ENCODE measurements at places on chromosomes 2 and 18.

- no peak for DNase-seq
Measured at GRCh38 chr2:119430023-119430498, 1.6 kb upstream of the TMEM37 start.

DNA sequence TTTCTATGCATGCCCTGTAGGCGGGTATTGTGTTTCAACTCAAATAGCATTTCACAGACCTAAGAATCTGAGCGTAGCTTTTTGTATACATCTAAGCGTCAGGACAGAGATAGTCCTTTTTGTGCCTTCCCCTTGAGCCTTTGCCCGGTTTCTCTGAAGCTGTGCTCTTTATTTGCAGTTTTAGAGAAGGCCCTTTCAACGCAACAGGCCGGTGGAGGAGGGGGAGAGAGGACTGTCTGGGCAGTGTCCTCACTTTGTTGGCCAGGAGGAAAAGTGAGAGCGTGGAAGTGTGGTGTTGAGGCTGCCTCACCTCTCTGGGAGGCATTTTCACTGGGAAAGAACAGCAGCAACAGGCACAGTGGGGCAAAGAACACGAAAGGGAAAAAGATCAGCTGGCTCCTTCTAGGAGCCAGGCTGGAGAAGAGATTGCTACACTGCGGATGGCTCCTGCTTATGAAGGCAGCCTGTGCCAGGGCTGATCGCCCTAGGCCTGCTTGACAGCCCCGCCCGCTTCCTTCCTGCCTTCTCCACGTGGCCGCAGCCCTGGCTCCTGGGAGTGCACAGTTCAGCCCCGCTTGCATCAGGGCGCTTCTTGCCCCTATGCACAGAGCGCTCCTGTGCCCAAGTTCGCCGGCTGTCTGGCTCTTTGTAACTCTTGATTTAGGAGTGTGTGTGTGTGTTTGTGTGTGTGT, 195.6 kb upstream of the POU3F3 start:
- no peak for DNase-seq

DNA sequence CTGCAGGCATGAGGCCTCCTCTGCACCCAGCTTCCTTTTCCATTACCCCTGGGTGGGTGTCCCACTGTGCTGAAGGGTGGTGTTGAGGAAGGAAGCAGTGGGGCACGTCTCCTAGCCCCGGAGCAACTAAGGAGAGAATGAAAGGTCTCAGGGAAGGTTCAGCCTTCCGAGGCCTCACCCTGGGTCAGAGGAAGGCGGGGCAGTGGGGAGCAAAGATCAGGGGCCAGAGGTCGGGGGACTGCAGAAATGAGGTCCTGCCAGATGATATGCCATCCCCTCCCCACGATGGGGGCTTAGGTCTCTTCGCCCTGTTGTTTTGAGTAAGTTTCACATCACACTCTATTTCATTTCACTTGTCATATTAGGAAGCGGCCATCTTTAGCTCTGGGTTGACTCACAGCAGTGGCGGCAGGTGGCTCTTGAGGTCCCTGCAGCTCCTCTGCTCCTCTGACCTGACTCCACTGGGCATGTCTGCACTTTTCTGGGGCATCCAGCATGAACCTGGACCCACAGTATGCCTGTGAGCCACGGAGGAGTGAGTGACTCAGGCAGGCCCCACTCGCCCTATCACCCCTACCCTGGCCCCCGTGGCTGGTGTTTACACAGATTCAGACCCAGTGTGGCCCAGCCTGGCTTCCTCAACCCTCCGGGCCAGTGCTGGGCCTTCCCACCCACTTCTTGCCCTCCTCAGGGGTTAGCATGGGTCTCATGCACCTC, 153.7 kb upstream of the SMAD2 start:
- no peak for DNase-seq

GRCh38 chr2:152097290-152097800, 1.5 kb downstream of the CACNB4 start:
- no peak for DNase-seq

DNA sequence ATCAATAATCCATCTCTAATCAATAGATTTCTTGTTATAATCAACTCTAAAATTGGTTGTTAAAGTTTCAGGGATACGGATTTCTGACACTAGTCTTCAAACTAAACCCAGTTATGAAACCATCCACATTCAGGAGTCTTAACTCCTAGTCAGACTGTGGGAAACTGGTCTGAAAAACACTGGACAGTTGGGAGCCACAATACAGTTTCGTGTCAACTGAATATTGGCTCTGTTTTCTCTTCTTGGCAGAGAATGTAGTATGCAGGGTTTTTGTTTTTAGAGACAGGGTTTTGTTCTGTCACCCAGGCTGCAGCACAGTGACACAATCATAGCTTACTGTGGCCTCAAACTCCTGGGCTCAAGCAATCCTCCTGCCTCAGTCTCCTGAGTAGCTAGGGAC, 123.1 kb downstream of the RTTN start:
- DNase-seq: no peak

DNA sequence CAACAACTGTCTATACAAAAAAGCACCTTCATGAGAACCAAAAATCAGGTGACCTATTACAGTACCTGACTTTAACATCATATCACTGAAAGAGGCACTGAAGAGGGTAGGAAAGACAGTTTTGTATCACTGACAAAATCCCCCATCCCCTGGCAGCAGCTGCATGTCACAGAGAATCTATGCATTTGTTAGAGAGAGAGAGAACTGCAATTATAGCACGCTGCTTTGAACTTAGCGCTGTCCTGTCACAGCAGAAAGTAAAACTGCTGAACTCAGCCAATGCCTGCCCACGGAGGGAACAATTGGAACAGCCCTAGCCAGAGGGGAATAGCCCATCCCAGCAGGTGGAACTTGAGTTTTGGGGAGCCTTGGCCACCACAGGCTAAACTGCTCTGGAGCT, 75.1 kb upstream of the NOL4 start:
- DNase-seq: no peak

GRCh38 chr2:216475767-216476166, 22.9 kb upstream of the RPL37A start:
- no peak for DNase-seq

DNA sequence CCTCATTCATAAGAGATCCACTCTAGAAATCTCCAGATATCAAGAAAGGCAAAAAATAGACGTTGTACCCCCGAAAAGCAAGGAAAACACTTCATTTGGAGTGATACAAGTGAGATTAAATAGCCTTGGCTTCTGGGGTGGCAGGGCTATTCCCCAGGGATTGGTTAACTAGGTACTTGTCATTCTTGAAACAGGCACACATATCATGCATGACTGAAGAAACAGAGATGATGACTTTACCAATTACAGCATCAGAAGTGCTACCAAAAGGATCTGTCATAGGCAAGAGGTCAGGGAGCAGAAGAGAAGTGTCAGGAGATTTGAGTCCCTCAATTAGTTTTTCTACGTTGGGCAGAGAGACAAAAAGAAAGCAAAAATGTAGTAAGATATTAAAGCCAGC, 45.2 kb upstream of the NFU1 start:
- DNase-seq: no peak

GRCh38 chr18:23735021-23735464, 45.8 kb downstream of the LAMA3 start:
- DNase-seq: no peak

DNA sequence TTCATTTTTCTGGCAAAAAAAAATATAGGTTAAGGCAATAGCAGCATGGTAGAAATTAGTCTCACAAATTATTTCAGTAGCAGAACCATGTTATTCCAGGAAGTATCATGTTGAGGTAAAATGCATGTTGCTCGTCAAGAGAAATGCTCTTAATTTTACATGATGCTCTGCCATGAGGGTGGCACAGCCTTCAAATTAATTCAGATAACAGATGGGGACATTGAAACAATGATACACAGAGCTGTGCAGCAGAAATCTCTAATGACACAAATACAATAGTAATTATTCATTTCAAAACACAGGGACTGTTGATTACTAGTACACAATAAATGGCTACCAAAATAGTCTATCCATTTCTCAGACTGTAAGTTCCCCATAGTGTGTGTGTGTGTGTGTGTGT, 24.8 kb downstream of the GAREM1 start:
- no peak for DNase-seq

GRCh38 chr2:136482966-136483365, 282.4 kb upstream of the THSD7B start:
- no peak for DNase-seq

- no peak for DNase-seq
Measured at GRCh38 chr2:183024339-183025095, 13.7 kb downstream of the NCKAP1 start.

- DNase-seq: no peak
Measured at GRCh38 chr18:9849407-9850283, 36.1 kb upstream of the TXNDC2 start.

GRCh38 chr2:150939087-150939486, 322.6 kb downstream of the RBM43 start:
- no peak for DNase-seq

GRCh38 chr2:12705230-12705629, 11.5 kb upstream of the TRIB2 start:
- no peak for DNase-seq

DNA sequence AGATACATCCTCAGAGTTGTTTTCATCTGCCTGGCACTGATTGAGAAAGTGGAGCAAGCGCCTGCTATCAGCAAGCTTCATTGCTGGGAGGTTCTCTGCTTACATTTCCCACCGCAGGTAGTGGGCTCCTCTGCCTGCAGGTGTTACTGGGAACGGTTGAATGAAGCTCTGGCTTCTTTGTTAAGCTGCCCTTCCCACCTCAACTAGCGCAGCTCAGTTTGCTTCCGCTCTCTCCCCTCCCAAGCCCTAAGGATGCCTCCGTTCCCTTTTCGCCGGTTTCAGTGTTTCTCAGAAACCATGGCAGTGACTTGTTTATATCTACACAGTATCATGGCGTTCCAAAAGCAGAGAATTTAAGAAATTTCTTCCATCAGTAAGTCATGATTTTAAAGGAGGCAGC, 72.2 kb upstream of the B3GNT7 start:
- DNase-seq: no peak

GRCh38 chr18:8519102-8519501, 90.1 kb upstream of the RAB12 start:
- DNase-seq: no peak

DNA sequence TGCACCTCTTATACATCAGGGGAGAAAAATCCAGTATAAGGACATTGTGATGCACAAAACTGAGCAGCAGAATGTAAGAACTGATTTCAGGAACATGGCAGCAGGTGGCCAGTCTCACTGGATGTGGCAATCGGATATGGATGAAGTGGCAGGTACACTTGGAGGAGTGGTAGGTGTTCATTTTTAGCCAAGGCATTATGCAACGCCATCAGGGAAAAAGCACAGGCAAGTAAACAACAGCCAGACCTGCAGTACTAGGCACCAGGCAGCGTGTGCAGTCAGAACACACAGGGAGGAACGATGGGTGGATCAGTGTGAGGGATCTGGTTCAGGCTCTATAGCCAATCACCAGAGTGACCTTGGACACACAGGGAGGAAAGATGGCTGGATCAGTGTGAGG, 77.4 kb upstream of the GCFC2 start:
- DNase-seq: no peak

DNA sequence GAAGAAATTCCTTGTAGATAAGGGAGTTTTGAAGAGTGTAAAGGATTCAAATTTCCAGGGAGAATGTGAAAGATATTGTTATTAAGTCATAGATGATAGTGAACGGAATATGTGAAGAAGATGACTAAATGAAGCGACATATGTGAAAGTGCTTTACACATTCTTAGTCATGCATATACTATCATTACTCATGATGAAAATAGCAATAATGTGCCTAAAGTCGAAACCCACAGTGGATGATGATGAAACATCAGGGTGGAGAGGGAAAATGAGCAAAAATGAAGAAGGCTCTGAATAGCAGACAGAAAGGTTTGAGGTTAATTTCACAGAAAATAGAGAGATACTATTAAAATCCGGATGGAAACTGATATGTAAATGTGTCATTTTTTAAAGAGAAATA, 1237.1 kb downstream of the LRP1B start:
- no peak for DNase-seq

DNA sequence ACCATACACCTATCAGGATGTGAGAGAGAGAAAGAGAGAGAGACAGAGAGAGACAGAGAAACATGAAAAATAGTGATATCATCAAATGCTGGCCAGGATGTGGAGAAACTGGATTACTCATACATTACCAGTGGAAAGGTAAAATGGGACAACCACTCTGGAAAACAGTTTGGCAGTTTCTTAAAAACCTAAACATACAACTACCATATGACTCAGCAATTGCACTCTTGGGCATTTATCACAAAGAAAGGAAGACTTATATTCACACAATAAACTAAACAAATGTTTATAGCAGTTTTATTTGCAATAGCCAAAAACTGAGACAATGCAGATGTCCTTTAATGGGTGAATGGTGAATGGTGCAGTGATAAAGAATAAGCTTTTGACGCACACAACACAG, 29.1 kb downstream of the SLC4A3 start:
- no peak for DNase-seq

GRCh38 chr2:5698134-5698533, 6.0 kb downstream of the SOX11 start:
- no peak for DNase-seq
